NCI-H2081 (cell line): ENCODE measurements at places on chromosomes 2 and 18.
A peak's percentile ranks its signal among the peaks of the same experiment; 100 is the strongest.

GRCh38 chr2:57075226-57075625 is 891.4 kb downstream of the CCDC85A start:
- DNase-seq = no peak

DNA sequence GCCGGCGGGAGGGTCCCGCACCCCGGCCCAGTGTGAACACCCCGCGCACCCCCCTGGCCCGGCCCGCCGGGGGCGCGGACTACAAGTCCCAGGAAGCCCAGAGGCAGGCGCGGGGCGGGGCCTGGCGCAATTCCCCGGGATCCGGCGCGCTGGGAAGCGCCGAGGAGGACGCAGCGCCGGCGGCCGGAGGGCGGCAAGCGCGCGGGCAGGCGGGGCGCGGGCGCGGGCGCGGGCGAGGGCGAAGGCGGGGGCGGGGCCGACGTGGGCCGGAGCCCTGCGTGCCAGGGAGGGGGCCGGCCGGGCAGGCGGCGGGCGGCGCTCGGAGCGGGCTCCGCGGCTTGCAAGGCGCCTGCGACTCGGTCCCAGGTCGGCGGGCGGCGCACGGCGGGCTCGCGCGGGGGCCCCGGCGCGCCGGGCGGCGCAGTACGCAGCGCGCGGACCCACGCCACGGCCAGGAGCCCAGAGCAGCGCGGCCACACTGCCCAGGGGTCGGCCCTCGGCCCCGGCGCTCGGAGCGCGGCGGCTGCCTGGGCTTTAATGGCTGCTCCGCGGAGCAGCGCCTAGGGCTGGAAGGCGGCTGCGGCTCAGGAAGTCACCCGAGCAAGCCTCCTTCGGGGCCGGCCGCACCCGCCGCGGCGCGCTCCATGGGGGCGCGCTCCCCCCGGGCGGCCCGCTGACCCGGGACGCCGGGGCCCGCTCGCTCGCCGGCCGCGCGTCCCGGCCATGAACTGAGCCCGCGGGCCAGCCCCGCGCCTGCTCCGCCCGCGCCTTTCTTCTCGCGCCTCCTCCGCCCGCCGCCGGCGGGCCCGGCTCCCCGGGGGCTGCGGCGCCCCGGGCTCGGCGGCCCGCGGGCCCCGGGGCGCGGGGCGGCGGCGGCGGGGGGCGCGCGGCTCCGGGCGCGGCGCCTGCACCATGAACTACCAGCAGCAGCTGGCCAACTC is at the start of gene AGAP1:
AGAP1 (plus strand) TSS at position 269 of the 941 bp plus-strand sequence.
- peak; percentile 84 for DNase-seq

DNA sequence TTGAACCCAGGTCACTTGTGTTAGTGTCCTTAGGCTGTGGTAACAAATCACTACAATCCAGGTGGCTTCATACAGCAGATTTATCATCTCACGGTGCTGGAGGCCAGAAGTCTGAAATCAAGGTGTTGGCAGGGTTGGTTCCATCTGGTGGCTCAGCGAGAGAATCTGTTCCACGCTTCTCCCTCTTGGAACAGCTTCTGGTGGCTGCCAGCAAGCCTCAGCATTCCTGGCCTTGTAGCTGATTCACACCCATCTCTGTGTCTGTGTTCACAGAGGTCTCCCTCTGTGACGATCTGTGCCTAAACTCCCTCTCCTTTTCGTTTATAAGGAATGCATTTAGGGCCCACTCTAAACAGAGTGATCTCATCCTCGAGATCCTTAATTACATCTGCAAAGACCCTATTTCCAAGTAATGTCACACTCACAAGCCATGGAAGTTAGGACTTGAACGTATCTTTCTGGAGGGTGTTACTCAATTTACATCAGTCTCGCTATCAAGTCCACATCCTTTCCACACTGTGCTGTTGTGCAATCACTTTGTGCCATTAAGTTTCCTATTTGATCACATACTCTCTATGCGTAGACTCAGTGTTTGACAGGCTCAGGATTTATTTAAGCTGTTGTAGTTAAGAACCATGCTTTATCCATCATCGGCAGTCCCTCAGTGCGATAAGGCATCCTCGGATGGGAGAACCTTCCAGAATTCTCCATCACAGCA is 164.4 kb downstream of the SOCS6 start:
- no peak for DNase-seq

DNA sequence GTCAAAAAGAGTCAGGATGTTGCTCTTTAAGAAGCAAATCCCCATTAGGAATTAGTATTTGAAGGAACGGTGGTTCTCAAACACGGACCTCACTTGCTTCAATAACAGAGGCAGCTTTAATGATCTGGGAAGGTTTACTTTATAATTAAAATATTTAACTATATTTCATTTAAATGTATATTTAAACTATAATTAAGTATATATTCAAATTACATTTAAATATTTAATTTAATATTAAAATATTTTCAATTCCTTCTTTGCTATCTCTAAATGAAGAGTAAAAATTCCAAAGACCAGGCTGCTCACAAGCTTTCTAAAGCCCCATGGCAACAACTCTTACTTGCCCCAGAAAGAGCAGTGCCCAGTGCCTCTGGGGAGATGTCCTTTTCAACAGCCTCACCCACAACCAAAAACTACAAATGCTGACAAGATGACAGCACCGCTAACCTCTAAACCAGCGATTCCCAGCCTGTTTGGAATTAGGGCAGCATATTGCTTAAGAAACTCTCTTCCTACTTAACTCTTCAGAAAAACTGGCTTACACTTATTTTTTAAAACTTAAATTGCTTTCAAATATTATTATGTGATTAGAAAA is 62.9 kb upstream of the POU3F3 start:
- no peak for DNase-seq
